GM23338 (cell line): ENCODE measurements at places on chromosomes 7 and 10. TPM values are rescaled to one million over a fixed set of nuclear protein-coding genes. Genes with fewer than 3 reads are reported as not detected.

Gene ATRNL1
- total RNA-seq = 24.0 and 29.7 TPM in 2 replicates

Gene CHCHD3
- total RNA-seq = 127 and 131 TPM in 2 replicates

Gene FBXL13
- 2.5 and 6.0 TPM in 2 replicates for total RNA-seq

Gene PTPRN2
- total RNA-seq = 3.7 and 4.0 TPM in 2 replicates

Gene RNLS
- total RNA-seq = 7.7 and 15.2 TPM in 2 replicates

Gene KCND2
- 15.6 and 17.7 TPM in 2 replicates for total RNA-seq

Gene C10orf105
- total RNA-seq = 0.17 and 0.19 TPM in 2 replicates

Gene NPFFR1
- 0.03 and 0.08 TPM in 2 replicates for total RNA-seq

Gene WNT8B
- total RNA-seq = 1.3 and 1.9 TPM in 2 replicates

Gene ANKRD30A
- total RNA-seq = not detected in 2 replicates

Gene AKR1C2
- 0.35 TPM in 1 of 2 replicates, not detected in the other for total RNA-seq
